Stimulated activated CD4-positive, alpha-beta T cell treated with anti-CD3 and anti-CD28 coated beads, Interleukin-1b, Interleukin-23, amount 100 ng/mL, for 1 hour (primary cell): ENCODE measurements at places on chromosomes 1 and 21.

GRCh38 chr1:24483441-24483840 lies 19.2 kb upstream of the RCAN3 start:
- DNase-seq: no peak

DNA sequence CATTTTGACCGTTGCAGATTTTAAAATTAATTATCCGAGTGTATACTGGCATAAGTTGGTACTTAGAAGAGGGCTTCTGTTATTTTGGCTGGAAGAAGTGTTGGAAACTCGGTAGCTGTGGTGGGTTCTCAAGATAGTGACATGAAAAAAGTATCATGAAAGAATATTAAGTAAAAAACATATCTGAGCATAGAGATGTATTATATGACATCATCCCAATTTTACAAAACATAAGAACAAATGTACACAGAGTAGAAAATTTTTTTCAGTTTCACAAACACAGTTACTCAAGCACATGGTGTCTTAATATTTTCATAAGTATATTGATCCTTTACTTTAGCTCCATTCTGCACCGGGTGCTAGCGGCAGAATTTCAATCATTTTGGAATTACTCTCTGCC lies 684 bp downstream of the IFI16 start:
- no peak for DNase-seq

DNA sequence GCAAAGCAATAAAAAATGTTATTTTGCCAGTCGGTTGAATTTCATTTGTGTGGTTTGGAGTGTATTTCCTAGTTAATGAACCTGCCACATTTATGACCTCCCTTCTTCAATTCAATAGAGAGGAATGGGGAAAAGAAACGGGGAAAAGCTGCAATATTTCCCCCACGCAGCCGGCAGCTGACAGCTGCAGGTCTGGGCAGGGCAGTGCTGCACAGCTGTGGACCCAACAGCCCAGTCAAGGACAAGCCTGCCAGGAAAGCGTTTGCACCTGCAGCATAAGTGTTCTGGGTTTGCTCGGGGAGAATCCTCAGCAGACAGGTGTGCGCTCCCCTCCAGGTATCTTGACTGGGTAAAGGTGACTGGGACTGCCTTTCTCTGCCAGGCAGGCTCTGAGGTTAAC lies 53.4 kb downstream of the FBXO2 start:
- DNase-seq: no peak

DNA sequence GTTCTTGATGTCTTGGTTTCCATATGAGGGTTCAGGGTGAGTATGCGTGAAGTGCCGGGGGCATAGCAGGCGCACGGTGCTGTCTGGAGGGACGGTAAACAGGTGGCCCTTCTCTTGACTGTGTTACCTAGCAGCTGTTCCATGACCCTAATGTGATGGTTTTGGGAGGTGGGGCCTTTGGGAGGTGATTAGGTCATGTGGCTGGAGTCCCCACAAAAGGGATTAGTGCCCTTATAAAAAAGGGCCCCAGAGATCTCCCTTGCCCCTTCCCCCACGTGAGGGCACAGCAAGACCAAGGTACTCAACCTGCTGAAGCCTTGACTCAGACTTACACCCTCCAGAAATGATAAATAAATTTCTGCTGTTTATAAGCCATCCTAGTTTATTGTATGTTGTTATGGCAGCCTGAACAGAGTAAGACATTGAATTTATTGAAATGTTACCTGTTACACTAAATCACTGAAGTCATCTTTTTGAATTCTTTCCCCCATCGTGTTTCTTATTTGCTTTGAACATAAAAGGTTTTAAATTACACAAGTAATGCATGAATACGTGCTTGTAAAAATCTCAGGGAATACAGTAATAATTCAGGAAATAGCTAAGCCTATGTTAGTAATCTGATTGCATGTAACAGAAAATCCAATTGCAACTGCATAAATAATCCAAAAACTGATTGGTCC lies 15.6 kb downstream of the TRAPPC10 start:
- no peak for DNase-seq

DNA sequence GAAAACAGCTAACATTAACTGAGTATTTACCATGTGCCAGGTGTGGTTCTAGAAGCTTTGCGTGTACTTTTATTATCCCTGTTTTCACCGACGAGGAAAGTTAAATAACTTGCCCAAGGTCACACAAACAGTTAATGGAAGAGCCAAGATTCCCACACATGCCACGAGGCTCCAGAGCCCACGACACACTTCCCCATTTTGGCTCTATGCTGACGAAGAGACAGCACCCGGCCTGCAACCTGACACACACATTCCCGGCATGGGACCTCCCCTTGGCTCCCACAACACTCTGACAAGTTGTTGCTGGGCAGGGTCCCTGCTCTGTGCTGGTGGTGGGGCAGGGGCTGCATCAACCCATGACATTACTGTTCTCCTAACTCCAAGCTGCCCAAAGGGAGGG lies 52.8 kb downstream of the RAP1GAP start:
- no peak for DNase-seq

DNA sequence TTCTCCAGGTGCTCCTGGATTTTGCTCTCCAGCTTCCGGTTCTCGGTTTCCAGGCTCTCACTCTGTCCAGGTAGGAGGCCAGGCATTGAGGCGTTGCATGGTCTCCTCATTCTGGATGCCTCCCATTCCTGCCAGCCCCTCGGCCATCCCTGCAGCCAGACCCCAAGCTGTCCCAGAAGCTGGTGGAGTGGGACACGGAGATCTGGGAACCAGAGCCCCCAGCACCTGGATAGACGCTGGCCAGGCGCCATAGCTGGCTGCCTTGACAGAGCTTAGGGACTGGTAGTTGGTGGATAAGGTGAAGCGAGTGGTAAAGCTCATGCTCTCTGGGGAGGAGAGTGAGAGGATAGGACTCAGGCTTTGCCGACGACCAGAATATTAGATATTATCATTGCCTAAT lies 29.6 kb downstream of the RAP1A start:
- no peak for DNase-seq

DNA sequence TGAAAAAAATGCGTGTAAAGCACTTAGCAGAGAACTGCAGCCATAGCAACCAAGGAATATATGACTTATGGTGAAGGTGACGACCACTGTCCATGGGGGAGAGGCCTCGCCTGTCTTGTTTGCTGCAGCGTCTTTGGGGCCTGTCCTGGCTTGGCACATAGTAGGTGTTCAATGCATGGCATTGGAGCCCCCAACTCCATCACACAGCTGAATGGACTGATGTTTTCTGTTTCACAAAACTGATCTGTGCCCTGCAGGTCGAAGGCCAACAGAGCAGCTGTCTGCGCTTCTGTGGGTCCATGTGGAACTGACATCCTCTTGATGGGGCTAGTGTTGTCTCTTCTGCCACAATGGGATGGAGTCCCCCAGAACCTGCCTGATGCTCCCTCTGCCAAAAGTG lies 296.0 kb downstream of the PTPRU start:
- no peak for DNase-seq

GRCh38 chr1:22258698-22259097 lies 115.8 kb upstream of the WNT4 start:
- DNase-seq: no peak

GRCh38 chr1:158675563-158676323 lies 10.8 kb downstream of the SPTA1 start:
- DNase-seq: no peak

GRCh38 chr21:42461185-42461520 lies 34.9 kb downstream of the RSPH1 start:
- no peak for DNase-seq

GRCh38 chr1:221292652-221293051 lies 413.4 kb downstream of the HLX start:
- no peak for DNase-seq

GRCh38 chr1:246651012-246651695 lies 73.1 kb upstream of the SCCPDH start:
- no peak for DNase-seq

DNA sequence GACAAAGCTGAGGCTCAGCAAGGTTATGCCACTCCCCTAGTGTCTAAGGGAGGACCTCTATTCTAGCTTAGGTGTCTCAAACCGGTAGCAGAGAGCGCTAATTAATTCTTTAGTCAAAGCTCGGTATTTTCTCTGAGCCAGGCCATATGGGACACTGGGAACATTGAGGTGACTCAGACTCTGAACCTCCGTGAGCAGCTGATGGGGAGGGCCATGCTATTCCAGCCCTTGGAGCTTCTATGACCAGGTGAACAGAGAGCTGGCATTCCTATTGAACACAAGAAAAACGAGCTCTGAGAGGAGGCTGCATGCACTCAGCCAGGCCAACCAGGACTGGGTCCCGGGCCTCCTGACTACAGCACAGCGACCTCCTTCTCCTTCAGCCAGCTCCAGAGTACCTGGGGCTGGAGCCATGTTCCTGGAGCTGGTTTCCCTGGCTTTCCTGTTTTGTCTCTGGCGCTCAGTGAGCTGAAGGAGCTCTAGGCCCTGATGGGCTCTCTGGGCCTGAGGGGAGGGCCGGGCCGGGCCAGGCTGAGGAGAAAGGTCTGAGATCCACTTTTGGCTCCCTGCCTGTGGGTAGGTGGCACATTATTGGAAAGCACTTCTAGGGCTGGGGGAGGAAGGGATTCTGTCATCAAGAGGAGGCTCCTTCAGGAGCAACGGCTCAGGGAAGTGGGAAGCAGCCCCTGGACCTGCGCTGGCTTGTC lies 37.0 kb downstream of the SLC9A1 start:
- no peak for DNase-seq

DNA sequence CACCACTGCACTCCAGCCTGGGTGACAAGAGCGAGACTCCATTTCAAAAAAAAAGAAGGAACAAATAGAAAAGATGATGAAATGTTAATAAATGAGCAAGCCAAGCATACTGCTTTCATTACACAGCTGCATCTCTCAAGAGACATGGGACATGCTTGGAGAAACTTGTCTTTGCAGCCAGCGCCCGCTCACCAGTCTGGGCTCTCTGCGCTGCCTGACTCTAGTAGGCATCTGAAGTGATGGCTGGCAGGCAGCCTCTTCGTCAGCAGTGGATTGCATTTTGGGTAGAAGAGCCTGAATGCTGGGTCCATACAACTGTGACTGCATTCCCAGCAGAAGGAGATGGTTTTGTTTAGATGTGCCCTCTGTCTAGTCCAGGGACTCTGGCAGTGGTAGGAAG lies 48.0 kb downstream of the IL6R start:
- DNase-seq: no peak

DNA sequence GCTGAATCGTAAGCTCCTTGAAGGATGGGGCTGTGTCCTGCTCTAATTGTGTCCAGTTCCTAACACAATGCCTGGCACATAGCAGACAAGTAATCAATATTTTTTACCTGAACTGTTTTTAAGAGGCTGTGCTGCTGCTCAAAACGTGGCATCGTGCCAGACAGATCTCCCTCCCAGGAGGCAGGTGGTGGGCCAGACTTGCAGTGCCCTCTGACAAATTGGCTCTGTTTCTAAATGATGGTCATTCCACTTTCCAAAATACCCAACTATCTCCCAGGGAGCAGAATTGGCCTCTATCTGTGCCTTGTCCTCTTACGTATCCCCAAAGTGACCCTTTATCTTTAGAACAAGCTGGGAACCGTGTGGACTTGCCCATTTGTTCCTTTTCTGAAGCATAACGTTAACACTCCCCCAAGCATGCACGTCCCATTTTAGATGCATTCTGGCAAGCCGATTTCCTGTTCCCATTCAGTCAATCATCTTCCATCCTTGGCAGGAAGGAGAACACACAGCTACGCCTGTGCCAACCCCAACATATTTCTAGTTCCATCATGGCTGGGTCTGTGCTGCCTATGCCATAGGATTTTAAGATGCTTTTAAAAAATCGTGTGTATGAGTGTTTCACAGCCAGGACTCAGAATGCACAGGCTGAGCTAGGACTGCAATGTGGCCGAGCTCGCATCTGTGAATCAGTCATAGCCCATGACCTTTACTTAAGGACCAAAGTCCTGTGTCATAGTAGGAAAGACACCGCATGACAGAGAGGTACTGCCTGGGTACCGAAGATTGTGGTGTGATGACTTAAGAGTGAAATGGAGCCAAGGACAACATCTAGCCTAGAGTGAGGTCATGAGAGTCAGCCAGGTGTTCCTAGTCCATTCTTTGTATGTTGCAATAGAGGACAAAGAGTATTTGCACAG lies 408.6 kb downstream of the PRDM2 start:
- no peak for DNase-seq

DNA sequence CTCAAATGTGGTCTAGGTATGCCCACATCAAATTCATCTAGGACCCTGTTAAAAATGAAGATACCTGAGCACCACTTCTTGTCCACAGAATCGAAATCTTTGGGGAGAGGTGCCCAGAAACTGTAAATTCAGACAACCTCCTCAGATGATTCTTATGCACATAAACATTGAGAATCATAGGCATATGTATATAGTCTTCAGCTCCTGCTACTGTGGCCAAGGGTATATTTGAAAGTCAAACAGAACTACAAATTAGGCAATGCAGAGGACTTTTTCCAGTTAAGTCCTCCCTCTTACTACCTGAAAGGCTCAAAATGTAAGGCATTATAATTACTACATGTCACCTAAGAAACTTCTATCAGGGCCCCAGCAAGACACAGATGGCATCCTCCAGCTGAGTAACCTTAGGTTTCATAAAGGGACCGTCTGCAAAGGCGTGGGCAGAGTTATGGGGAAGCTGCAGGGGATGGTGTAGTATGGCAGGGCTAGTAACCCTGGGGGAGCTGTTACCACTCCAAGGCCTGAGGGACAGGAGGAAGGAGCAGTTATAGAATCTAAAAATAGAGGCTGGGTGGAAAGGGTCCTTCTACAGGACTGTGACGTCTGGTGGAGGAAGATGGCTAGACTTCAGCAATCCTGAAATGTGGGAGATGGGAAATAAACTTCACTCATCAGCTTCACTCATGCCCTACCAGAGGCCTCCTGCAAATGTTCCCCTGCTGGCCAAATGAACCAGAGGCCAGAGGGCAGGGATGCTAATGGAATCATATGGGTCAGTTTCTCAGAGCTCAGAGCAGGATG lies 46.3 kb downstream of the DAB1 start:
- no peak for DNase-seq

GRCh38 chr1:154749078-154749760 lies 120.9 kb downstream of the KCNN3 start:
- DNase-seq: no peak

- DNase-seq: no peak
Measured at GRCh38 chr1:59415881-59416280, 119.0 kb downstream of the FGGY start.

- no peak for DNase-seq
Measured at GRCh38 chr1:47784497-47784822, 212.7 kb downstream of the TRABD2B start.

DNA sequence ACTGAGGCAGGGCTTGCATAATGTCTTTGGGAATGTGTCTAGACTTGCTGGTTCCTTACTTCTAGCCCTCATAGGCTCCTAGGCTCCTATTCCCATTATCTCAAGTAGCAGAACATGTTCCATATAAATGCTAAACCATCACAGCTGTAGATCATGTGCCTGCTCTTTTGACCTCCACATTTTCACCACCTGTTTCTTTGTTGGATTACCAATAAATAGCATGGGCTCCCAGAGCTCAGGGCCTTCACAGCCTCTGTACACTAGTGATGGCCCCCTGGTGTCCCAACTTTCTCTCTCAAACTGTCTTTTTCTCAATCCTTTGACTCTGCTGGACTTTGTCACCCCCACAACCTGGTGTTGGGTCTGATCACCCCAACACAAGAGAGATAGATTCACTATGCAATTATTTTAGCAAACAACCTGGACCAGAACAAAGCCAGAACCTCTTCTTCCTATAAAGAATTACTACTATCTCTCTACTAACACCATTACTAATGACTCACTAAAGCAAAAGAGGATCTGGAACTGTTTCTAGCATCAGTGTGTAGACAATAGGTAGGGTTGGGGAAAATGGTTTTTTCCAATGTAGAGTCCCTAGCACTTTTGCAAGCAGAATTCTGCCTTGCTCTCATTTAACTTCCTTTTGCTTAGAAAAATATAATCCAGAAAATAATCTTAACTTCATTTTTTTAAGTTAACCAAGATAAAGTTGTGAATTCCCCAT lies 51.7 kb downstream of the WLS start:
- no peak for DNase-seq
